ENCODE measurements at places on chromosomes 7 and 10. TPM values are rescaled to one million over a fixed set of nuclear protein-coding genes. Genes with fewer than 3 reads are reported as not detected.

The SSC4D gene
- total RNA-seq, result 0.71 TPM

GRCh38 chr10:93384006-93384405 is 98.1 kb downstream of the MYOF start:
- no peak for DNase-seq

DNA sequence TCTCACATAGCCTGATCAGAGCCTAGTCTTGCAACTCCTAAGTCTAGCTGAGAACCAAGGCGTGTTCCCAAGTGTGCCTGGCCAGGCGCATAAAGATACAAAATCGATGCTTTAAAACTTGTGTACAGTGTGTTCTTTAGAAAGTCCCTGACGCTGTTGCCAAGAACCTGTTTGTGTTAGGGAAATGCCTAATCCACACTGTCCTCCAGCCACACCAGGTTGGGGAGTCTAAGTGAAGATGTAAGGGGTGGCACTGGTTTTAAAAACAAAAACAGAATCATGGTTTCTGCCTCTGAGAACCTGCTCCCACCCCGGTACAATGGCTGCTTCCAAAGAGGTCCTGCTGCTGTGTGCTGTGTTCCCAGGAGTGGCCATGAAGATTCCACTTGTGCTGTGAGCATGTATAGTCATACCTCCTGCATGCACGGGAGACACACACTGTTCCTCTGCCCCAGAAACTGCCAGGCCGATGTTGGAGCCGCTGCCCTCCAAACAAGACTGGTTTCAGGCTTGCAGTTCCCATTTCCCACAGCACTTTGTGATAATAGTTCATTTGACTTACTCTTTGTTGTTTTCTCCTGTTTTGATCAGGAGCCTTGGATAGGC is 88.5 kb downstream of the CCNY start:
- DNase-seq, result no peak

DNA sequence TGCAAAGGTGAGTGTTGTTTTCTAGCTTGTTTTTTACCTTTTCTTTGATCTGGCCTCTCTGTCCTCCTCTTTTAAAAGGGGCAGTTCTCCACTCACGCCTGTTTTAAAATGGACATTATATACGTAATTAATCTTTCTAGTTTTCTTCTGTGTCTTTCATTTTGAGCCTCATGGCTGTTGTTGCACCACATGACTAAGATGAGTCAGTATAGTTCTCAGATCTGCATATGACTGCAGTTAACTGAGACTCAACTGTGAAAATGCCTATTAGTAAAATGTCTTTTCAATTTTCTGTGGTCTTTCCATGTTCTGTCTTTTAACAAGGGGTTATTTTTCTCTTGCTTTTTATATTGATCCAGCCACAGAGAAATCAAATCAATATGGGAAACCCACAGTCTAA is 296.1 kb downstream of the CDK14 start:
- DNase-seq, result no peak

- DNase-seq, result no peak
Measured at GRCh38 chr10:132792796-132793195, 6.8 kb upstream of the NKX6-2 start.

GRCh38 chr7:47451851-47452205 is 130.1 kb downstream of the TNS3 start:
- DNase-seq, result no peak

The GSTK1 gene
- total RNA-seq, result 130 TPM

DNA sequence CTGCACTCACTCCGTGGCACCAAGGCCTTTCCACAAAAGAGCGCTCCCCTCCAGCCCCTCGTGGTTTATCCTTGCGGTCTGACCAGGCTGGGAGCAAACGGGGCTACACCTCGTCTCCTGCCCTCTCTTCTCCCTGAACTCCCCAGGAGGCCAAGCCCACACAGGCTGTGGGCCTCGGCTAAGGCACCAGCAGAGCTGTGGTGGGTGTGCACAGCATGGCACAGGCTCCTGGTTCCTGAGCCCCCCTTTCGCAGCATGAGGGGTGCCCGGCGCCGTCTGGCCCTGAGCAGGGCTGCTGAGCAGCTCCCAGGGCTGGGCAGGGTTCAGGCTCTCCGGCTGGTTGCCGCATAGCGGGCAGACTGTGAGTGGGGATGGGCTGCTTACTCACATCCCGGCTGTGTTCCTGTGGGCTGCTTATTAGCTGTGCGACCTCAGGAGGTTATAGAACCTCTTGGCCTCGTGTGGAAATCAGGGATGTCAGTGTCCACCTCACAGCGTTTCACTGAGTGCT is 90.4 kb downstream of the ZMIZ1 start:
- no peak for DNase-seq

DNA sequence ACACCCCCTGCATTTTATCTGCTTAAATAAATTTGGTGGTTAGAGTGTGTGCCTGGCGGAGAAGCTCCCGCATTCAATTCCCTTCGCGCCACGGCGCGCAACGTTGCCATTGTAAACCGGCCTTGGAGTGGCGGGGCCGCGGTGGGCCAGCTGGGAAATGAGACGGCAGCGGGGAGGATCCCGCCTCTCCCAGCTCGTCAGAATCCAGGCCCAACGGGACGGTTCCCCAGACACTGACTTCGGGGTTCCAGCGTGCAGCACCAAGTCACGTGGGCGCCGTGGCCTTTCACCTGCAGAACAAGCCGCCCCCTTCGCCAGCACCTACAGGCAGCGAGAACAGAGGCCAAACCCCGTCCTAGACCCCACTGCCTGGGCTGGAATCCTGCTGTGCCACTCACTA is 103.4 kb downstream of the GRID1 start:
- DNase-seq, result no peak

DNA sequence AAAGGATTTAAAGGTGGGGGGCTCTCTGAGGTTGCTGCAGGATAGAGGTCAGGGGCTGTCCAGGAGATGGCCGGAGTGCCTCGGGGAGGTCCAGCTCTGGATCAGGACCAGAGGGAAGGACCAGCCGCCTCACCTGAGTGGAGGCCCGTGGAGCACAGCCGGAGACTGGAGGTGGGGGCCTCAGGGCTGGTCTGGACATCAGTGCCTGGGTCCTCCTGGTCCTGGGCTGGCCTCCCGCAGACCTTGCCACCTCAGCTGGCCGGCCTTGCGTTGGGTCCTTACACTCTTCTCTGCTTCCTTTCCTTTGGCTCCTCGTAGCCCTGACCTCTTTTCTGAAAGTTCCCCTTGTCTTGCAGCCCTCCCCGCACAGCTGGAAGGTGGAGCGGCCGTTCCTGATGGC is 2.0 kb downstream of the SUN1 start:
- DNase-seq, result no peak

- DNase-seq, result no peak
Measured at GRCh38 chr7:158682456-158682855, 22.1 kb downstream of the NCAPG2 start.

DNA sequence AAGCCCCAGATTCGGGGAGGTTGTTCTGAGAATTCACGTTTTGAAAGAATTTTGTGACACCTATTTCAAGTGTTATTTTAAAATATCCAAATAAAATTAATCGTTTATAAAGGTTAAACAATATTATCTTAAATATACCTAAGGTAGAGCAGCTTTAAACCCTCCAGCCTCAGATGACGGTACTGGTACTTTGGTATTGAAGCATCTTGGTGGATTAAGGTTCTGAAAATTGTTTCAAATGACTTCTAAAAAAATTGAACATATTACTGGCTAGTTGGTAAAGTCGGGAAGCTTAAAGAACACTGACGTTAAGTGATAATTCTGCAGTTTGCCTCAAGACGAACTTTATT is 392 bp upstream of the HUS1 start:
- no peak for DNase-seq

GRCh38 chr7:64879086-64879730 is 23.9 kb upstream of the ZNF273 start:
- DNase-seq, result no peak

DNA sequence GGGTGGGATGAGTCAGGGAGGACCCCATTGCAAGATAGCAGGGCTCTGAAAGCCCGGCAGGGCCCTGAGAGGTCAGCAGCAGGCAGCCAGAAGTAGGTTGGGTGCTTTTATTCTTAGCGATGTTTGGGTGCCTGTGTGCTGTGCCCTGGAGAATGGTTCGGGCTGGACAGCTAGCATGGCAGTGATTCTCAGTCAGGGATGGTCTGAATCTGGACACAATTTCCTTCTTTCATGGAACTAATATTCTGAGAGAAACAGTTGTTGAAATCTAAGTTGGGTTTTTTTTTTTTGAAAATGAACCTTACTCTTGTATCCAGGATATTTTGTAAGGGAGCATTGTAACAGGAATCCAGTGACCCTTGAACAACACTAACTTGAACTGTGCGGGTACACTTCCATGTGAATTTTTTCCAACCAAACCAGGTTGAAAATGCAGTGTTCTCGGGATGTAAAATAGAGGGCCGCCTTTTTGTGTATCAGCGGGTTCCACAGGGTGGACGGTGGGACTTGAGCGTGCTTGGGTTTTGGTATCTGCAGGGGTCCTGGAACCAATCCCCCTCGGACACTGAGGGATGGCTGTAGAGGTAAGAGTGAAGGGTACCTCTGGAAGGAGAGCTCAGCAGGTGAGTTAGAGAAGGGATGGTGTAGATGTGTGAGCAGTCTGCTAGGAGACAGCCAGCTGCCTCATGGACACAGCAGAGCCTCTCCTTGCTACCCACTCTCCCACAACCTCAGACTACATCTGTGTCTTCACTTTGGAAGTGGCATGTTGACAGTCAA is 12.5 kb downstream of the CCNY start:
- no peak for DNase-seq

DNA sequence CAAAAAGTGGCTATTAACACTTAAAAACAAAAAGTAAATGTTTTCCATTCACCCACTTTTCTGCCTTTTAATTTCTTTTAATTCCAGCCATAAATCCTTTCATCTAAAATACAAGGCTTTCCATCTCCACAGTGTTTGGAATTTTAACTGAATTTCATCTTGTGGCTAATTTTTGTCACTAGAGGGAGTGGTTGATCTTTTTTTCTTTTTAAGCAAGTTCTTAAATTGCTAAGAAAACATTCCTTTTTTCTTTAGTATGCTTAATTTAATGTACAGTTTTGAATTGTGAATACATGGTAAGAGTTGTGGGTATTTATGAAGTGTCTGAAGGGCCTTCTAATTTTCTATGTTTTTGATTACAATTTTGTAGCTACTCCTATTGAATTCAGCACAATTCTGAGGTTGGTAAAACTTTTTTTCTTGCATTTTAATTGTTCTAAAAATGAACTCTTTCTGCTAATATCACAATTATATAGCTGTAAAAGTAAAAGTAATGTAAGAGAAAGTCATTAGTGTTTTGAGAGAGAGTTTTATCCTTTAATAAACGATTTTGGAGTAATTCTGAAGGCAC is 54.9 kb upstream of the ANK3 start:
- DNase-seq, result no peak

DNA sequence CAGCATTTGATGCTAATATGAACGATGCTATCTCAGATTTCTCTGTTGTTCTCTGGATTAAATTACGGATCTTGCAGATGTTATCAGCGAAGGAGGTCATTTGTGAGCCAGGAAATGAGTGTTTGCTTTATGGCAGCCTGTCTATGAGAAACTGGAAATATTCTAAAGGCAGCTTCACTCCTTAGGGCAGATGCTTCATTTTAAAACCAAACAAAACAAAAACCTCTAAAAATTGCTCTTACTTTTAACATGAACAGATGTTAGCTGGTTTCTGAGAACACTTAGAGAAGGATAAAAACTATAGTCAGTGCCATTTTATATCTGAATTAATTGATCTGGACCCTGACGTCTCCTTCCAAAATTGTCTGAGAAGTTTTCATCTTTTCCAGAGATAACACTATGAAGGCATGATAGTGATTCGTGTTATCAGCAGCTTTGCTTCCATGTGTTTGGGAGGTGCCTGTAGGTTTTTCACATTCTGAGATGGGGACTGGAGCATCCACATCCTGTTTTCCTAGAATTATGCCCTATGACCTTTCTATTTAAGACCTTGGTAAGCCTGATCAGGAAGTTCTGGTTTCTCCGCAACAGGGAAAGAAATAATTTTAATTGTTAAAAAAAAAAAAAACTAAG is 53.1 kb downstream of the CPED1 start:
- no peak for DNase-seq

The RNF32 gene
- total RNA-seq, result 1.2 TPM

- DNase-seq, result no peak
Measured at GRCh38 chr10:23341004-23341403, 3.6 kb downstream of the C10orf67 start.

The CAMK2B gene
- 0.85 TPM for total RNA-seq

The TMEM213 gene
- total RNA-seq, result 0.05 TPM

The CRTAC1 gene
- total RNA-seq, result 0.05 TPM
